ENCODE measurements at places on chromosomes 12 and 14. TPM values are rescaled to one million over a fixed set of nuclear protein-coding genes. Genes with fewer than 3 reads are reported as not detected.

DIABLO gene
- 59.5 TPM for polyA plus RNA-seq

GNG2 gene
- 98.3 TPM for polyA plus RNA-seq

GRCh38 chr14:23660290-23661226 is 24.4 kb downstream of the DHRS2 start:
- no peak for DNase-seq

DNA sequence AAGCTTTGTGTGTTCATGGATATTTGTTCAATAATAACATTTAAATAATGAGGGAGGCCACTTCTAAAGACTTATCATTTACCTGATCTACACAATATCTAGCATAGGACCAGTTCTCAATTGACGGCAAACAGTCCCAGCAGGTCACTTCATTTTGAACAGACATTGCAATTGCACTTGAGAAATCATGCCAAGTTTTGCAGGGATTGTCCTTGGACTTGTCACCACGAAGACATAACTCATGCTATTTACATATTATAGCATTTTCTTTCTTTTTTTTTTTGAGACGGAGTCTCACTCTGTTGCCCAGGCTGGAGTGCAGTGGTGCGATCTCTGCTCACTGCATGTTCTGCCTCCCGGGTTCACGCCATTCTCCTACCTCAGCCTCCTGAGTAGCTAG is 34.5 kb upstream of the BICD1 start:
- DNase-seq, result no peak

DNA sequence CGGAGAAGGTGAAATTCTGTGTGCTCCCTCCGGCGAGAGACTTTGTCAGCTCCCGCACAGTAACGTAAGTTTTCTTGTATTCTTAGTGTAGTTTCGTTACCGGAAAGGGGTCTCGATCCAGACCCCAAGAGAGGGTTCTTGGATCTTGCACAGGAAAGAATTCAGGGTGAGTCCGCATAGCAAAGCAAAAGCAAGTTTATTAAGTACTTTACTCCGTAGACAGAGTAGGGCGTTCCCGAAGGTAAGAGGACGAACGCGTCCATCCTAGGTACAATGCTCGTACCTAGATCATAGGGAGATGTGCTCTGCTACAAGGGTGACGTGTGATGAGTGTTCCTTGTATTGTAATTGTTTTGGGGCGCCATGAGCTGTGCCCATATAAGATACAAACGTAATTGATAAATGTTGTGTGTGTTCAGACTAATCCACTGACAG is 293 bp downstream of the IFI27L1 start:
- no peak for DNase-seq

DNA sequence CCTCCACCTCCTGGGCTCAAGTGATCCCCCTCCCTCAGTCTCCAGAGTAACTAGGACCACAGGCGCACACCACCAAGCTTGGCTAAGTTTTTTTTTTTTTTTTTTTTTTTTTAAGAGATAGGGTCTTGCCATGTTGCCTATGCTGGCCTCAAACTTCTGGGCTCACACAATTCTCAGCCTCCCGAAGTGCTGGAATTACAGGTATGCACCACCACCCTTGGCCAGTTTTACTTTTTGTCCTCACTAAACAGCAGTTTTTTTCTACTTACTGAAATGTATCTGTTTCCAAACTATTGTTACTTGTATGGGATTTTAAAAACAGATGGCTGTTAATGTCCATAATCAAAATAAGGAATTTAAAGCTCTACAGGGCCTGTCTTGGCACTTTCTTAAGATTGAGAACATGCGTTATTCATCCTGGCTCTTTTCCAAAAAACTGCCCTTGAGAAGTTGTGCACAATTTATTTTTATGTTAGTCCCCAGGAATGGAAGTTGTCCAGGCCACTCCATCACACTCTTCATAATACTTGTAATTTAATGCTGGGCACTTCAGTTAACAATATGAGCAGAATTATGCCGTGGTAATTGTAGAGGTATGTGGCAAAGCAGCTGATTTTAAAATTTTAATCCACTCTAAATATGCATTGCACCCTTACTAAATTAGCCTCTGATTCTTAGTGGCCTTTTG is 51.9 kb upstream of the REP15 start:
- DNase-seq, result peak; percentile 66

DNA sequence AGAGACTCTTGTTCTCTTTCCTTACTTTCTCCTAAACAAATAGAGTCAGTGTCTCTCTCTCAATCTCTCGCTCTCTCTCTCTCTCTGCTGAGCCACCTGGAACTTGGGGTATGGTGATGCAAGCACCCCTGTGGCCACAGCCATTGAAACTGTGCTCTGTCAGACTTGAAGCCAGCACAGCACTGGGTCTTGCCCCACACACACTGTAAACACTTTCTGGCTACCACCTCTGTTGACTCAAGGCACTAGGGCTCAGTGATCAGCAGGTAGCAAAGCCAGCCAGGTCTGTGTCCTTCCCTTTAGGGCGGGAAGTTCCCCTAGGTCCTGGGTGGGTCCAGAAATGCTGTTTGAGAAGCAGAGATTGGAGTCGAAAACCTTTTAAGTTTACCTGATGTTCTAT is 125.9 kb upstream of the GARIN6 start:
- DNase-seq, result no peak

DNA sequence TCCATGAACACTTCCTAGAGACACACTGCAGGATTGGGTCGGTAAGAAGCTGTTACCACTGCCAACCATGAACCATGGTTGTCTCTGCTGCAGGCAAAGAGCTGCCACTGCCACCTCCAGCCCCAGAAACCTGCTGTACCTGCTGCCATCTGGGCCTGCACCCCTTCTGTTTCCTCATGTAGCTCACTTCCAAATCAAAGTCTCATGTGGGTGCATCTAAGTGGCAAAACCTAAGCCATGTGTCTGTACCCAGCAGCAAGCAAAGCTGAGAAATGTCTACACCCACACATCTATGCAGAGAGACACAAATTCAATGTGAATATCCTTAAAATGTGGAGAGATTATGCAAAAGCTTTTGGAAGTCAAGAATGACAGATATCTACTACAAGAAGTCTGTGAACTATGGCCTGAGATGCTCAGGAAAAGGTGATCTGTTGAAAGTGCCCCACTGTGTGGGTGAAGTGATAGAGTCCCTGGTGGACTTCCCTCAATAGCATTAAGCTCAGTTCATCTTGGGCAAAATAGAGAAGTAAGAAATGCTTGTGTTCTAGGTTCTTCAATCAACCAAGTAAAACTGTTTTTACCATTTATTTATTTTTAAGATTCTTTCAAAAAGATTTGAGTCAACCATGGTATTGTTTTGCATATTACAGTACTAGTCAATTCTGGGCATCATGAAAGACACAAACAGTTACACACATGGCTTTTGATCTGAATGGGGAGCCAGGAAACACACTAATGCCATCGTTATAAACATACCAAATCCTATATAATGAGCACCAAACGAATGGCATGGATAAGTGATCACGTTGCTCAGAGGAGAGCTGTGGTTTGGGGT is 64.4 kb downstream of the FOS start:
- DNase-seq, result no peak

GCH1 gene
- polyA plus RNA-seq, result 8.1 TPM

LRP1-AS gene
- polyA plus RNA-seq, result not detected

DNA sequence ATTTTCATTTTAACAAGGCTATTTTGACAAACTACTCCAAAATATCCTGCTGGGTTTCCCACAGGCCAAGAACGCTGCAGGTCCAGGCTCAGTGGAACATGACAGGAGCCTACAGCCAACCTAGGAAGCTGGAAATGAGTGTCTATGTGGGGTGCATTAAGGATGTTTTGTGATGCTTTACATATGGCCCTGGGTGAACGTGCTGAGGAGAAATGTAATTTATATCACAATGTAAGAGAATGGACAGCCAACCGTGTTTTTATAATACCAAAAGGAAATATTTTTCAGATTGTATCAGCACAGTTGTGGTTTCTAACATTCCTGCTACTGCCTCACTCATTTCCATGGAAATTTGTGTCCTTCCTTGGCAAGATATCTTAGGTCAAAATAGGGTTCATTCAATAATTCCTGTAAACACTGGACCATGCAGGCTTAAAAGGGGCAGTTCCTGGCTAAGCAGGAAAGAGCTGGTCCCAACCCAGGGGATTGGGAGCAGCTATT is 51.5 kb downstream of the ST8SIA1 start:
- no peak for DNase-seq

ADGRD1 gene
- 32.9 TPM for polyA plus RNA-seq
